Urinary bladder (tissue), 4 donors: ENCODE measurements at places on chromosomes 16 and 17. TPM values are rescaled to one million over a fixed set of nuclear protein-coding genes. Genes with fewer than 3 reads are reported as not detected.
A peak's percentile ranks its signal among the peaks of the same experiment; 100 is the strongest.

The SLC47A1 gene
- total RNA-seq, result 0.53 TPM

GRCh38 chr17:72682605-72683004 is 409.9 kb downstream of the SLC39A11 start:
- no peak for DNase-seq

DNA sequence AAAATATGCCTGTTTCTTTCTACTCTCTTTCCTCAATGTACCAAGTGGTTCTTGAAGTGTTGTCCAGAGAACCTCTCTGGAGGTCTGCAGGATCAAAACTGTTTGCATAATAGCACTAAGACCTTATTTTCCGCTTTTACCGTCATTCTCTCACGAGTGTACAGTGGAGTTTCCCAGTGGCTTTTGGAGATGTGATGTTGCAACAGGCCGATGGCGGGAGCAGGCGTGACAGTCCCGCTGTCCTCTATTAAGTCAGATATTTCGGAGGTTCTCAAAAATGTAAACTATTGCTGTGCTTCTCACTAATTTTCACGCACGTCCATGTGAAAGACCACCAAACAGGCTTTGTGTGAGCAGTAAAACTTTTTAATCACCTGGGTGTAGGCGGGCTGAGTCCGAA is 8.3 kb upstream of the GPRC5B start:
- DNase-seq, result no peak

- DNase-seq, result no peak
These were observed 3.2 kb upstream of the MYLK3 start for GRCh38 chr16:46751381-46751780.

DNA sequence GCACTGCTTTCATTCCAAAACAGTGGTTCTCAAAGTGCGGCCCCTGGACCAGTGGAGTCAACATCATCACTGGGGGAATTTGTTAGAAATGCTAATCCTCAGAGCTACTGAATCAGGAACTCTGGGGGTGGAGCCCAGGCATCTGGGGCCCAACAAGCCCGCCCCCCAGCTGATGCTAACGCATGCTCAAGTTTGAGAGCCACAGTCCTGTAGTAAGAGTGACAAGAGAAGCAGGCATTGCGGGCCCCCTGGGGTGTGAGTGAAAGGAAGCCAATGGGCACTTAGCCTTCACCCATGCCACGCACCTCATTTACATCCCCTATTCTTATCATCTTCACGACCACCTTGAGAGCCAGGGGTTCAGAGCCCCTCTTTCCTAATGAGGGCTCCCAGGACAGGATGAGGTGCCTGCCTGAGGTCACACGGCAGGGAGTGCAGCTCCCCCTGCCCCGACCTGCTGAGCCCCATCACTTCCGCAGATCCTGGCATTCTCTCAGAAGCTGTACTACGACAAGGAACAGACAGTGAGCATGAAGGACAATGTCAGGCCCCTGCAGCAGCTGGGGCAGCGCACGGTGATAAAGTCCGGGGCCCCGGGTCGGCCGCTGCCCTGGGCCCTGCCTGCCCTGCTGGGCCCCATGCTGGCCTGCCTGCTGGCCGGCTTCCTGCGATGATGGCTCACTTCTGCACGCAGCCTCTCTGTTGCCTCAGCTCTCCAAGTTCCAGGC is 9.1 kb downstream of the CA4 start:
- no peak for DNase-seq

GRCh38 chr17:34300652-34301370 is 15.3 kb downstream of the CCL11 start:
- DNase-seq, result no peak

The ZNF200 gene
- total RNA-seq, result 15.2 TPM

DNA sequence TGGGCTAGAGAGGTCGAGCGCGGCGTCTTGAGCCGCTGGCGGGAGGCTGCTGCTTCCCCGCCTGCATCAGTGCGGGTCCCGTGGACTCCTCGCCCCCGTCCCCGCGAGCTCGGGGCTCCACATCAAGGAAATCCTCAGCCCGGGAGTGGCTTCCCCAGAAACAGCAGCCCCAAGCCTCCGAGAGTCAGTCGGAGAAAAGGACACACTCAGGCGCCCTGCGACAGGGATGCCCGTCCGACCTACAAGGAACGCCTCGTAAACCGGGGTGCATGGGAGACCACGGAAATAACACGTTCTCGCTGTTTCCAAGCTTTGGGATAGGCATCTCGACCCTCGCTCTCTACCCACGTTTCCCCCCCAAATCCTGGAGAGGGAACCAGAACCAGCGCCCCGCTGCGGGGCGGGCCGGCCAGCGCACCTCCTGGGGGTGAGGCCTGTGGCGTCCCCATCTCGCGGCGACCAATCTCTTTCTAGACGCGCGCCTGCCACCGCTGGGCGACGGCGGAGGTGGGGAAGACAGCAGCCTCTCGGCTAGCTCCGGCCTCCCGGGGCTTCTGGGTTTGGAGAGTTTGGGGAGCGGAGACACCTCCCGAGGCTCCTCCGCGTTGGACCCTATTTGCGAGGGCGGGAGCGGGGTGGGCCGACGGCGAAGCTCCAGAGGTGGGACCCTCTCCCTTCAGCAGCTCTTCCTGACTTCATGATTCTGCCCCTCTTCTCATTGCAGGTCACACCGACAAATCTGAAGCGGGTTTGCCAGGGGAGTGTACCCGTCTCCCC is 759 bp upstream of the TP53I13 start:
- DNase-seq, result no peak

- DNase-seq, result no peak
These were observed 8.4 kb downstream of the C16orf95 start for GRCh38 chr16:87308826-87309225.

The CDH1 gene
- total RNA-seq, result 35.2 TPM

DNA sequence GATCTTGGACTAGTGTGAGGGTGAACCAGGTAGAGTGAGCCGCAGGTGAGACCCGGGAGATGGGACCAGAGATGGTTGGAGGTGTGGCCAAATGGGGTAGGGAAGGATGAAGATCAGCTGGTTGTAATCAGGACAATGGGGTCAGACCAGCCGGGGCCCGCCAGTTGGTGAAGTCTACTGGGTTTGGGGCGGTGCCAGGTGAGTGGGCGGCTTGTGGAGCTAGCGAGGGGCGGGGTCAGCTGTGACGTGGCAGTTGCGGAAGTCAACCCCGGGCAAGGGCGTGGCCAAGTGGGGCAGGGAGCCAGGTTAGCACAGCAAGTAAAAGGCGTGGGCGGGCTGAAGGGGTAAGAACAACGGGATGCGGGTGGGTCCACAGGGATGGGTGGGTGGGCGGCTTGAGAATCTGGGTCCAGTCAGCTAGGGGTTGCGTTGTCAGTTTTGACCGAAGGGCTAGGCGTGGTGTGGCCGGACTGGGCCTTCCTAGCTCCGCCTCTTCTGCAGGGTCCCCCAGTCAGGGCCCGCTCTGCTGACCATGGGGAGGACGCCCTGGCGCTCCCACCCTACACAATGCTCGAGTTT is 25.5 kb upstream of the ALKBH5 start:
- DNase-seq, result peak; percentile 83

DNA sequence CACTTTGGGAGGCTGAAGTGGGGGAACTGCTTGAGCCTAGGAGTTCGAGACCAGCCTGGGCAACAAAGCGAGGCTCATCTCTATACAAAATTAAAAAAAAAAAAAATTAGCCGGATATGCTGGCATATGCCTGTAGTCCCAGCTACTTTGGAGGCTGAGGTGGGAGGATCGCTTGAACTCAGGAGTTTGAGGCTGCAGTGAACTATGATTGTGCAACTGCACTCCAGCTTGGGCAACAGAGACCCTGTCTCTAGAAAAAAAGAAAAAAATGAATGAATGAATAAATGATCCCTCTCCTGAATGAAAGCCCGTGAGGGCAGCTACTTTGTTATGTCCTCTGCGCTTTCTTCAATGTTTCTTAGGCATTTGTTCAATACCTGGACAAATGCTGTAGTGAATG is 27.7 kb upstream of the DHX8 start:
- no peak for DNase-seq

- no peak for DNase-seq
These were observed 17.8 kb downstream of the ACTG1 start for GRCh38 chr17:81494626-81495377.

The NPIPA5 gene
- total RNA-seq, result 3.9 TPM

The TUBG2 gene
- total RNA-seq, result 17.3 TPM

- DNase-seq, result no peak
These were observed 13.3 kb downstream of the GGA2 start for GRCh38 chr16:23496821-23497542.

- no peak for DNase-seq
These were observed 130.5 kb downstream of the NPIPB5 start for GRCh38 chr16:22641131-22641628.

DNA sequence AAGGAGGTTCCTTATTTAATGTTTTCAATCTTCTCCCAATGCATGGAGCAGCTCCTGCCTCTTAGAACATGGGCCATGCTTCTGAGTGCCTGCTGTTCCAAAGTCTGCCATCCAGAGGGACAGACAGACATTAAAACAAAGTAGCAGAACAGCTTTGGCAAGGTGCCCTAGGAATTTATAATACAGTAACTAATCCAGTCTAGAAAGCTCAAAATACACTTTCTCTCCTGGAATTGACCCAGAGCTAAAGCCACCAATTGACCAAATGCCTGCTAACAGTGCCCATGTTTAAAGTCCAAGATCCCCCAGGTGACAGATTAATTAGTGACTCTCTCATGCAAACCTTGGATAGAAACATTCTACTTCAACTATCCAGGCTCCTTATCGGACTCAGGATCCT is 11.1 kb upstream of the CHRNE start:
- DNase-seq, result no peak

GRCh38 chr17:27994586-27994985 is 47.9 kb upstream of the NLK start:
- DNase-seq, result no peak

DNA sequence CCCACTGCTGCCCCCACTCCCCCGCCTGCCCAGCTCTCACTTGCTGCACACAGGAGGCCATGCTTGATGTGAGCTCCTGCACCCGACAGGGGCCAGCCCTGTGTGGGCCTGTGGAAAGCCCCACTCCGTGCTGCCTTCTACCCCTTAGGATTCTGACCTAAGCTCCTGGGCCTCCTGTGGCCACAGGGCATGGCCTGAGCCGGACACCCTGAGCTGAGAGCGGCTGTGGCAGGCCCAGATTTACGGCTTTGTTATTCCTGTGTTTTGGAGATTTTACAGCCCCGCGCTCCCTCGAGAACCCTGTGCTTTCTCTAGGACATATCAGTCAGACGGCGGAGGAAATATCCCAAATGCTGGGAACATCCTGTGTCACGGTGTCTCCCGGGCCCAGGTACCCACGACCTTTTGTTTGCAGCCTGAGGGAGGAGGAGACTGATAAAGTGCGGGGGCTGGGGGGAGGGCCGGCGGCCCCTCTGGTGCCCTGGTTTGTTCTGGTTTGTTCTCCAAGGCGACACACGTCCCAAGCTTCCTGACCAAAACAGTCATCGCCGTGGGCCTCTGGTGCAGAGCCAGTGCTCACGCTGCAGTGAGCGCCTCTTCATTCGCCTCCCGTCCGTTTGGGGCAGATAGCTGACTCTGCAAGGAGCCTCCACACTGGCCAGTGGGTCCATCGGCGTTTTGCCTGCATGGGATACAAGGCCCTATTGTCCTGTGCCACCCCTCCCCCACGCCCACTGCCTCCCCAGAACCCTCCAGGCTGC is 363.4 kb downstream of the C16orf95 start:
- no peak for DNase-seq

DNA sequence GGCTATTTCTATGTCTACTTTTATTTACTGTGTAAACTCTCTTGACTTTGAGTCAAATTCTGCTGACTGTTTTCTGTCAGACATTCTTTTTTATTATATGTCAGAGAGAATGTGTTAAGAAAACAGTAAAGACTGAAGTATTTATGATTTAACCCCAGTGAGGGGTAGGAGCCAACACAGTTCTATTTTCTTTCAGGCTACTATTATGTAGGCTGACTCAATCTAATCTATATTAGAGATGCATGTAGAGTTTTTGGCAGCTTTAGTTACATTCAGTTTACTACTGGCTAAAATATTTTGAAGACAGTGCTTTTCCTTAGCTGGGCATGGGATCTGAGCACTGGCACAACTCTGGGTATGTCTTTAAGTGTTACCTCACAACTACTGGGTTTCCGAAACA is 1108.0 kb downstream of the CDH11 start:
- DNase-seq, result no peak

- no peak for DNase-seq
These were observed 4.6 kb downstream of the PLCD3 start for GRCh38 chr17:45127548-45128300.
